ENCODE measurements at places on chromosomes 2 and 18.

GRCh38 chr2:36507408-36507812 is 90.6 kb downstream of the FEZ2 start:
- no peak for DNase-seq

GRCh38 chr18:34604591-34604990 is 105.5 kb upstream of the DTNA start:
- no peak for DNase-seq

- no peak for DNase-seq
Observed at GRCh38 chr2:135822855-135823254, 14.1 kb downstream of the LCT start.

DNA sequence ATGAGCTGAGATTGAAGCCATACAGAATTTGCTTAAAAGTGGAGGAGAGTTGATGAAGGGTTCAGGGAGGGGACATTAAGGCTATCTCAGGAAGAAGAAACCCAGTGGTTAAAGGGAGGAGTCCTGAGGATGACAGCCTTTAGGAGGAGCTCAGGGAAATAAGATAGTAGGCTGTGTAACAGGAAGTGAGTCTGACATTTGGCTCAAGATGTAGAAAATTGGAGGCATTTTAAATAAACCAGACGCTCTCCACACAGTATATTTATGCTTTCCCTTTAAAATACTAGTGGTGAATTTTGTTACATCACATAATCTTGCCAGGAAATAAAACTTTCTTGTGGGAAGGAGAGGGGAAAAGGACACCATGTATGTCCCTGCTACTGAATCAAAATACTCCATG is 11.6 kb downstream of the KCNH7 start:
- DNase-seq: no peak

DNA sequence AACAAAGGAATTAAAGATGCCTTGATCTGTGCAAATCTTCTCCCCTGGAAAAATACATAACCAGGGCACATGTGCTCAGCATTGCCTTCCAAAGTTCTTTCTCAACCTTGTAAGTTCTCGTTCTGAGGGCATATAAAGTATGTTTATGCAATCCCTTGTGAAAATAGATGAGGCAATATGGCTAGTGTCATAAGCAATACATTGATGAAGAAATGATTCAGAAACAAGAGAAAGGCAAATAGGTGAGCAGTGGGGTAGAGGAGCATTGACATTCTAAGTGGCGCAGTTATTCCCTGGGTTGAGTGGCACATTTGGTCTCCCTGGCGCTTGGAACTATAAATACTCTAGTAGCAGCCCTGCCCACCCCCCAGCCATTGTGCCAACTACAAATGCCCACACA is 57.4 kb upstream of the PGAP1 start:
- no peak for DNase-seq

GRCh38 chr2:86764661-86765309 is 25.9 kb downstream of the CD8A start:
- no peak for DNase-seq

GRCh38 chr18:61595615-61596251 is 262.5 kb downstream of the CDH20 start:
- DNase-seq: no peak

GRCh38 chr2:44869761-44870160 is 71.7 kb upstream of the SIX3 start:
- DNase-seq: no peak

DNA sequence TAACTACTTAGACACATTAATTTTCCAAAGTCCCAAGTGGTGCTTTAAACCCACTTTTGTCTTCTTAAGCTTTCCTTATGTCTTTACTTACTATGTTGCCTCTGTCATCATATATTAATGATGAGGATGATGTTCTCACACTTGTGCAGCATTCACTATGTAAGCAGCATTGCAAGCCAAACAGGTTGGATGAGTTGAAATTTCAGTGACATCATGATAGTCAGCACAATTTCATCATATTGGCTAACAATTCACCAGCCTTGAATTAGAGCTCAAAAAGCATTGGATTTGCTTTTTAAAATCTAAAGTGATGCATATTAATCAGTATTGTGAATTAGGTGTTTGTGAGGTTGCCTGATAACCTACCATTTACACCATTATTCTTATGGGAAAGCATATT is 7.7 kb downstream of the APLF start:
- no peak for DNase-seq

DNA sequence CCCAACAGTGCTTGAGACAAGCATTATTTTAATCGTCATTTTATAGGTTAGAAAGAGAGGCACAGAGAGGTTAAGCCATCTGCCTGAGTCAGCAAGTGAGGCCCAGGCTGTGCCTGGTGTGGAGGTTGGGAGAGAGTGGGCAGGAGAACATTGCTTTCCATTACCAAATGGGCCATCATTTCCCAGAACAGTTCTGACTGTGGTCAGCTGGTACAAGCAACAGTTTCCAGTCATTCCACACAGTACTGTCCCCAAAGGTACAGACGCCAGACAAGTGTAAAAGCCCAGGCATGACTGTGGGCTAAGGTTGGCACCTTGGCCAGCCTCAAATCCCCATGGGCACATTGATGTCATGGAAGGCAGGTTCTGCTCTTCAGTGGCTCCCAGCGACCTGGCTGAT is 98.2 kb upstream of the LCLAT1 start:
- no peak for DNase-seq

GRCh38 chr2:71898375-71898774 is 249.3 kb downstream of the CYP26B1 start:
- DNase-seq: no peak

DNA sequence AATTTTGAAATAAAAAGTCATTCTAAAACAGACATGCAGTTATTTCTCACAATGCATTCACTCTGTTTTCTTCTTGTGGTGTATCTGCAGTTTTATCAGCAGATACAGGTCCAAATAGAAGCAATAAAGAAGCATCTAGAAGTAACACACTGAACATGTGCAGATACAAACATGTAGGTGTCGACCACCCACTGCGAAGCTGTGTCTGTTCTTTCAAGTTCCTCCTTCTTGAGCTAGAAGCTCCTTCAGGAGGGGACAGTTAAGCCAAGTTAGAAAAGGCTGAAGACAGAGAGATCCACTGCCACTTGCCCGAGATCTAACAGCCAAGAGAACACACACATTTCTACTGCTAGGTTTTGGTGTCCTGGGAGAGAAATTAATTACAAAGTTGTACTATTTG is 30.1 kb downstream of the WDFY1 start:
- DNase-seq: no peak
